Motor neuron (in vitro differentiated cells): ENCODE measurements at places on chromosomes 6 and 20. TPM values are rescaled to one million over a fixed set of nuclear protein-coding genes. Genes with fewer than 3 reads are reported as not detected.

DNA sequence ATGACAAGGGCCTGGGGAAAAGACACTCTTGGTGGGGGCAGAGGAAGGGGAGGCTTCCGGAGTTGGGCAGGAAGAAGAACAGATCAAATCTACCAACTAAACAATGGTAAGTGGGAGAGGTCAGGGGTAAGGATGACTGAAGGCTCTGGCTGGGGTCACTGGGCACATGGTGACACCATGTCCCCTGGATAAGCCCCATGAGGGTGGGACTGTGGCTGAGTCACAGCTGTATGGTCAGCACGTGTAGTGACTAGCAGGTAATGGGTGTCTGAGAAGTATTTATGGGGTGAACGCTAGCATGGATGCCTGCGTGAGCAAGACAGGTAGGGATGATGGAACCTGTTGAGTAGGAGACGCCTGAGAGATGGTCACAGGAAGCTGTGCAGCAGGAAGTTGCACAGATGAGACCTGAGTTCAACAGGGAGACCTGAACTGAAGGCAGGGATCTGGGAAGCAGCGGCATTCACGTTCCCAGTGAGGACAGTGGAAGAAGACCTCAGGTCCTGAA is 64.5 kb upstream of the SNX9 start:
- no peak for ATAC-seq

GRCh38 chr6:105596284-105596755 is 193.4 kb upstream of the PREP start:
- peak; percentile 55 for ATAC-seq

- ATAC-seq, result no peak
These were observed 311.9 kb upstream of the EPHA7 start for GRCh38 chr6:93731306-93731705.

GRCh38 chr6:19538096-19538495 is 299.1 kb upstream of the ID4 start:
- no peak for ATAC-seq

DNA sequence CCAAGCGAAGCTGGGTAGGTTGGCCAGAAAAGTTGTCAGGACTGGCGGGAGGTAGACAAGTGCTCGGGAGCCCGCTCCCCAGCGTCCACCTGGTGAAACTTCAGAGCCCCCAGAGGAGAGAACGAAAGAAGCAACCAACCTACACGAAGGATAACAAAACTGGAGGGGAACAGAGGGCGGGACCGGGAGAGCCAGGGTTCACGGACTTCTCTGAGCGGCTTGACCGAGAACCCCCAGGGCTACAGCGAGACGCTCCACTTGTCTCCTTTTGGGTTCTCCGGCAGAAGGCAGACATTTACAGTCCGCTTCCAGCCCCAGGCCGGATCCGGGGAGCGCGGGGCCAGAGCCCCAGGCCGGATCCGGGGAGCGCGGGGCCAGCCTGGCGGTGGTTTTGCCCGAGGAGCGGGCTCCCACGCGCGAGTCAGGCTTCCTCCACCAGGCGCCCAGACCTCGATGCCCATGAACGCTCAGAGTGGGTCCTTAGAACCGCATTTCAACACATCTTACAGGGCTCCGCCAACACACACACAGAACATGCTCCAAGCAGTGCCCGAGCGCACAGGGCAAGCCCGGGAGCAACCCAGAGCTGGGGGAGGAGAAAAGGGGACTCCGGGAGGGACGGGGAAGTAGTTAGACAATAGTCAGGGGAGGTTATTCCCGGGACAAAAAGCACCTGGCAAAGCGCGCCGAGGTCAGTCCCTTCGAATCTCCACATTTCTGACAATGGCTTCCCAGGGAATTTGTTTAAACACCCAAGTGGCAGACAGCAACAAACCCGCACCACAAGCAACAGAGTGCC is 1.1 kb downstream of the PTPRK start:
- ATAC-seq, result peak; percentile 29

- no peak for ATAC-seq
These were observed 34.4 kb downstream of the TNFAIP3 start for GRCh38 chr6:137901454-137901853.

DNA sequence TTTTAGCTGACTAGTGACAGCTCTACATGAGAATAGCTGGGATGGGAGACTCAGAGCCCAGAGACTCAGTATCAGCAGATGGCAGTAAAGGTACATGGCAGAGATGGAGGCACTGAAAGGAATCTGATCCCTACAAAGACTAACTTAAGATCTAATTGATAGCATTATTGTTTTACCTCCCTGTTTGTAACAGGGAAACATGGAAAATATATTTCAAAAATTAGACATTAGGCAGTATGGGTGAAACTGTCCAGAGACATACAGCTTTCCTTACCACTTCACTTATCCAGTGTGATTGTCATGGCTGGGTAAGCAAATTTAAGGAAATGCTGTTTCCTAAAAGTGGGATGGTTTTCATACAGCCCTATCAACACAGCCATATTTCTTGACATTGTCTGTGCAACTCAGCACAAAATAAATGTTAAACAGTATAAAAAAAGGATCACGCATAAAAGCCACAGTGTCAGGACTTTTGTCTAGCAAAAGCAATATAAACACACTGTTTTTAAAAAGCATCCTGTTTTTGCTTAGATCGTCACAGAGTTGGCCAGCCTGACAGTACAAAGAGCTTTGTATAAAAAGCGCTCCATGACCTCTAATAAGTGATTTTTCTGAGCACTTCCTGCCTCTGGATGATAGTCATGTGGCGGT is 376.9 kb downstream of the PHF3 start:
- ATAC-seq, result peak; percentile 98

DNA sequence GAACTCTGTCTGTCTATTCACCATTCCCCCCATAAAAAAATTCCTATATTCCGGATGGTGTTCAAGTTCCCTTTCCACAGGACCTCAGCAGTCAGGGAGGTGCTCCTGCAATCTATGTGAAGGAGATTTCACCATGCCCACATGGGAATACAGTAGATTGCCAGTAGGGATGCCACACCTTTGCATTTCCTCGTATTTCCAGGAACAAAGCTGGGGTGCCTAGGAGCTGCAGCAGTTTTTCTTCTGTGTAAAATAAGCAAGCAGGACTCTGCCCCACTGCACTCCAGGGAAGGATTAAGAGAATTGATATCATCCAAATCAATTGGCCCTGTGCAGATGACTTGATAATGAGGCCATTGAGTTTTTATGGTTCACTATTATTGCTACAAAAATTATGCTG is 7.4 kb upstream of the KIF16B start:
- peak; percentile 9 for ATAC-seq

DNA sequence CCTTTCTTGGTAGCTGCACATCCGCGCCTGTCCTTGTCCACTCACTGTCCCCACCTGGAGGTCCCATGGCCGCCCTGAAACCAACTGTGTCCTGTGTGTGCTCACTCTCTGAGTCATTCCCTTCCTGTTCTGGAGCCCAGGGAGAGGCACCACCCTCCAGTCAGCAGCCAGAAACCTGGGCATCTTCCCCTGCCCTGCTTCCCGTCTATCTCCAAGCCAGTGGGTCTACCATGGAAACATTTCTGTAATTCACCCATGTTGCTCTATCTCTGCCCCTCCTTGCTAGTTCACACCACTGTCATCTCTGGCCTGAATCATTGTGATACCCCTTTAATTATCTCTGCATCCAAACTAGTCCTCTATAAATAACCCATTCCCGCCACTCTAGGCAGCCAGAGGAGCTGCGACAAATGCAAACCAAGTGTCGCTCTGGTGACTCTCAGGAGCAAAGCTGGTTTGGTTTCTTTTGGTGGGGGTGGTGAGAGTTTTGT is 28.8 kb upstream of the SYNJ2 start:
- ATAC-seq, result no peak

The LAMA5 gene
- 19.3 and 23.5 TPM in 2 replicates for total RNA-seq

The DZANK1 gene
- 6.8 and 6.9 TPM in 2 replicates for total RNA-seq

The MYBL2 gene
- not detected in 2 replicates for total RNA-seq

The GABRR1 gene
- 0.21 TPM in 1 of 2 replicates, not detected in the other for total RNA-seq

The RIPPLY2 gene
- total RNA-seq, result 2.0 and 3.2 TPM in 2 replicates
